ENCODE measurements at places on chromosomes 3 and 15.

DNA sequence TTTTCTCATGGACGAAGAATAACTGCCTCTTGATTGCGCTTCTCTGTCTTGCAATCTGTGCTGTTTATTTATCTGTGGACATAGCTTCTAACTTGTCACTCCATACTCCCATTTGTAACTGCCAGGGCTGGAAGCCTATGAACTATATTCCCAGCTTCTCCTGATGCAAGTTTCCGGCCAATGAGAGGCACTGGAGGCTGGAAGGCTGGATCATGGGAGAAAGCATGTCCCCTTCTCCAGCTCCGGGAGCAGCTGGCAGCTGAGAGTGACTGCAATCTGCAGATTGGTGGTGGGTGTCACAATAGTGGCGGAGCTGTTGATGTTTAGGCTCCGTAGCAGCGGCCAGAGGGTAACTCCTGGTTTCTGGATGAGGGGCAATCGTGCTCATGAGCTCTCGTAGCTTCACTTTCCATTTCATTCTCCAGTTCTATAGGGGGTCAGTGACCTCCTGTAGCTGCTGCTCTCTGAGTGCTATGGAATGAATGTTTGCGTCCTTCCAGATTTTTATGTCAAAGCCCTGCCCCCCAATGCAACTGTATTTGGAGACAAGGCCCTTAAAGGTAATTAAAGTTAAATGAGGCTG is 35.7 kb upstream of the PCSK6 start:
- DNase-seq, result no peak

- DNase-seq, result no peak
These were observed 16.0 kb upstream of the NR2F2 start for GRCh38 chr15:96314518-96314917.

GRCh38 chr3:4776399-4776979 is 202.7 kb upstream of the BHLHE40 start:
- DNase-seq, result no peak

DNA sequence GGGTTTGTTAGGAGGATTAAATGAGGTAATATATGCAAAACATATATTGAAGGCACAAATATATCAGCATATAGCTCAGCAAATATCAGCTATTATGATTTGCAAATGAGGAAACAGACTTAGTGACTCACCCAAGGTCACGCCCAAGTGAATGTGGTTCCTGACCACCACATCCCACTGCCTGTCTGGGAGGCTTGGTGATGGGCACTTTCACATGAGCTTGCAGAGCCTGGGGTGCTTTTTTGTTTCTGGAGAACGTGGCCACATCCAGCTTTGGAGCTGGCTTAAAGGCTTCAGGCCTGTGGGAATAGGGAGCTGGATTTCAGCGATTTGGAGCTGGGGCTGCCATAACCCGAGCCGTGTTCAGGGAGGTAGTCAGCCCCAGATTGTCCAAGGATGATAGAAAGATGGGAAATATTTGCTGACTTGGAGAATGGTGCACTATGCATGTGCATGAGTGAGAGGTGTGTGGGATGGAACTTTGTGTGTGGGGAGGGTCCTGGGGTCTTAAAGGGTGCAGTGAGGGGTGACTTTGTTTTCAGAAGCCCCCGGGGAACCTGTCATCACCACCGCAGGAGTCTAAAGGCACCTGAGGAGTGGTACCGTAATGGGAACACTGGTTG is 12.0 kb upstream of the FGD5 start:
- no peak for DNase-seq

GRCh38 chr3:104745313-104745712 is 621.4 kb upstream of the ALCAM start:
- no peak for DNase-seq

GRCh38 chr3:21447476-21448151 is 303.4 kb downstream of the ZNF385D start:
- no peak for DNase-seq
